AG08396 (cell line): ENCODE measurements at places on chromosomes 1 and 21.

- no peak for DNase-seq
Measured at GRCh38 chr21:31744182-31744800, 12.4 kb upstream of the SCAF4 start.

- peak; percentile 69 for DNase-seq
Measured at GRCh38 chr1:192700834-192701271, 64.9 kb downstream of the RGS13 start.

DNA sequence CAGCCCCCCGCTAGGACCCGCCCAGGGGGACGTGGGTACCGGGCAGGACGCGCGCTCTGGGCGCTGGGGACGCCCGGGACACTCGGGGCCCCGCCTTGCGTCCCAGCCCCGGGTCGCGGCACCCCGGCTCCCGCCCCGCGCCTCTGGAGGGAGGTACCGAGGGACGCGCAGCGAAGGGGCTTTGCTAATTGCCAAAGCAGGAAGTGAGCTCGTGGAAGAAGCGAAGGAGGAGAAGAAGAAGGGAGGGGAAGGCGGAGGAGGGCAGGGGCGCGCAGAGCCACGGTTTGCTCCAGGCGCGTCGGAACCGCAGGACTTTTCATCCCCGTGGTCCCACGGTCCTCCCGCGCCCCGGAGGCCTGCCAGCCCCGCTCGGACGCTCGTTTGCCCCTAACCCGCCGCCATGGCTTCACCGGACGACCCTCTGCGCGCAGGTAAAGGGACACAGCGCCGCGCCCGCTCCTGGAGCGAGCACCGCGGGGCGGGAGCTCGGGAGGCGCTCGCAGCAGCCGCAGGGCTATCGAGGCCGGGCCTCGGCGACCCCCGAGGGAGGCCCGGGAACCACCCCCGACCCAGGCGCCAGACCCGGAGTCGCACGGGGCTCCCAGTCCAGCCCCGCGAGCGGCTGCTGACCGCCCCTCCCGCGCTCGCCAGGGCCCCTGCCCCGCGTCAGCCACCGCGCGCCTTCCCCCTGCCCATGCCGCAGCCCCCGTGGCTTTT lies 1.3 kb downstream of the EDARADD start:
- DNase-seq, result peak; percentile 29

DNA sequence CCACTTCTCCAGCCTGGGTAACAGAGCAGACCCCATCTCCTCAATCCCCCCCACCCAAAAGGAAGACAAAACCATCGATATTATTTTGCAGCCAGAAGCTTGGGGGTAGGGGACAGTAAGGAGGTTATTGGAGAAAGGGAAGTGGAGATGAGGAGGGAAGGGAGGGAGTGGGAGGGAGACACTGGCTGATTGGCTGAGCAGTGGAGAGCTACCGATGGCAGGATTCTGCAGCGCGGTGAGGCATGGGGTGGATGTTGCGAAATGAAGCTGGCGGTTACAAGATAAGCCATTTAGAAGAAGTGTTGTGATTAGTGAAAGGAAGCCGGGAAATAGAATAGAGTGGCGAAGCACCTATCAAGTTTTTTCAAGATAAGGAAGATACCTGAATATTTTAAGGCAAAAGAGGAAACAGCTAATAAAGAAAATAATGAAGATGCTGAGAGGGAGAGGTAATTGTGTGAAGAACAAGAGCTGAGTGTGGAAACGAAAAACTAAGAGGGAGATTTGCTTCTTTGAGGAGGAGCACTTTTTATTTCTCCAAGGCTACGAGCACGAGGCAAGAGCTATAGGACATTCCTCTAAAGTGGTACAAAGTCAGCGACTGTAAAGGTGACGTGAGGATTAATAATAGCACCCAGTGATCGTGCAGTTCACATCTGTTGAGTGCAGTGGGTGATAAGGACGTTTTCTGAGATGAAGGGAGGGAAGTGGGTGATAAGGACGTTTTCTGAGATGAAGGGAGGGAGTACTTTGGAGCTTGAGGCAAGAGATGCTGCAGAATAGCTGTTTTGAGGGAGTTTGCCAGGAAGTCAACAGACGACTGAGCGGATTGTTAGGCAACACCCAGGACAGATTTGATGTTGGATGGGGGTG lies 103.2 kb upstream of the KIF26B start:
- peak; percentile 23 for DNase-seq

DNA sequence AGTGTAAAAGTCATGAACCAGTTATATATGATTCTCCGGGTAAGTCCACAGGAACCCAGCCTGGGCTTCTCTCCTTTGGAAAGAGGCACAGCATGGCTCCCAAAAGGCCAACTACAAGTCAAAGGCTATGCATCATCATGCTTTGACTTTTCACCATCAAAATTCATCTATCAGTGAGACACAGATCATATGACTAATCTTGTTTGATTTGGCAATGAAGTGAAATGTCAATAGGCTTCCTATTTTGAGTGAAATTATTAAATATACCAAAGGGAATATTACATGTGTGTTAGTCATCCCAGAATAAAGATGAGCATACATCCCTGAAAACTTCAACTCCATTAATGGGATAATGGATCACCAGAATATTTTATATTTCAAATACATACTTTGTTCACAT lies 83.5 kb upstream of the ADGRL2 start:
- no peak for DNase-seq

- no peak for DNase-seq
Measured at GRCh38 chr1:160460683-160461287, 60.4 kb downstream of the VANGL2 start.
